ENCODE measurements at places on chromosomes 13 and 19.

- no peak for DNase-seq
Measured at GRCh38 chr13:46160471-46161066, 21.4 kb downstream of the LCP1 start.

GRCh38 chr13:49020940-49021553, 45.3 kb downstream of the FNDC3A start:
- DNase-seq, result no peak

- no peak for DNase-seq
Measured at GRCh38 chr13:106636492-106636891, 68.6 kb upstream of the ARGLU1 start.

DNA sequence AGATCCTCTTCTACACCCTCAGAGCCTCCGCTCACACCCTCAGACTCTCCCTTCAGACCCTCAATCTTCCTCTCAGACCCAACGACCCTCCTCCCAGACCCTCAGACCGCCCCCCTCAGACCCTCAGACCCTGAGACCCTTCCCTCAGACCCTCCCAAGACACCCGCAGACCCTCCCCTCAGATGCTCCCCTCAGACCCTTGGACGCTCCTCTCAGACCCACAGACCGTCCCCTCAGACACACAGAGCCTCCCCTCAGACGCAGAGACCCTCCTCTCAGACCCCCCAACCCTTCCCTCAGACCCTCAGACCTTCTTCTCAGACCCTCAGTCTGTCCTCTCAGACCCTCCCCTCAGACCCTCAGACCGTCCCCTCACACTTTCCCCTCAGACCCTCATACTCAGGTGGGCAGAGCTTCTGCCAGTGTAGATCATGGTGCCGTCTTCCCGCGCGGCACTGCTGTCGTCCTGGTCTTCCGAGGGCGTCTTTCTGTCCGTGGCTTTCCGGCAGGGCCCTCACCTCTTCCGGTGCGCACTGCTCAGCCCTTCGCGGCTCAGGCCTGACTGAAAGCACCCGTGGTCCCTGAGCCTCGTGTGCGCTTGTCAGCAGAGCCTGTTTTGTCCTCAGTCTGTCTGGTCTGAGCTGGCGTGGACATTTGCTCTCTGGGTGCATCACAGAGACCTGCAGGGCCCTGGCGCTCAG, 18.9 kb upstream of the TFDP1 start:
- no peak for DNase-seq

DNA sequence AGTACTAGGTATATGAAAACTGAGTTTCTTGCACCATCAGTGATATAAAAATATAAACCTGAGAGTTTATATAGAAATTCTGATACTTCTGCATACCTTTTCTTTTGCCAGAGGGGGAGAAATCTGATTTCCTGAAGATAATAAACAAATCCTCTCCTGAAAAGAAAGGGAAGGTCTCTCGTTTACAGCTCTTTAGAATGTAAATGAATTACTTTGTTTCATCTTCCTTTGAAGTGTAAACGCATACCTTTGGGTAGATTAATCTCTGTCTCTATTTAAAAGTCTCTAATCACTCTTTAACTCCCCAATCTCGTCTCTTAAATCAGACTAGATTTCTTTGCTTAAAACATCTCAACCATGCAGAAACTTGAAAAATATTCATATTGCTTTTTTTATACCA, 1092.9 kb downstream of the SLITRK5 start:
- DNase-seq, result no peak

GRCh38 chr19:44812142-44812718, 3.3 kb downstream of the BCAM start:
- no peak for DNase-seq

DNA sequence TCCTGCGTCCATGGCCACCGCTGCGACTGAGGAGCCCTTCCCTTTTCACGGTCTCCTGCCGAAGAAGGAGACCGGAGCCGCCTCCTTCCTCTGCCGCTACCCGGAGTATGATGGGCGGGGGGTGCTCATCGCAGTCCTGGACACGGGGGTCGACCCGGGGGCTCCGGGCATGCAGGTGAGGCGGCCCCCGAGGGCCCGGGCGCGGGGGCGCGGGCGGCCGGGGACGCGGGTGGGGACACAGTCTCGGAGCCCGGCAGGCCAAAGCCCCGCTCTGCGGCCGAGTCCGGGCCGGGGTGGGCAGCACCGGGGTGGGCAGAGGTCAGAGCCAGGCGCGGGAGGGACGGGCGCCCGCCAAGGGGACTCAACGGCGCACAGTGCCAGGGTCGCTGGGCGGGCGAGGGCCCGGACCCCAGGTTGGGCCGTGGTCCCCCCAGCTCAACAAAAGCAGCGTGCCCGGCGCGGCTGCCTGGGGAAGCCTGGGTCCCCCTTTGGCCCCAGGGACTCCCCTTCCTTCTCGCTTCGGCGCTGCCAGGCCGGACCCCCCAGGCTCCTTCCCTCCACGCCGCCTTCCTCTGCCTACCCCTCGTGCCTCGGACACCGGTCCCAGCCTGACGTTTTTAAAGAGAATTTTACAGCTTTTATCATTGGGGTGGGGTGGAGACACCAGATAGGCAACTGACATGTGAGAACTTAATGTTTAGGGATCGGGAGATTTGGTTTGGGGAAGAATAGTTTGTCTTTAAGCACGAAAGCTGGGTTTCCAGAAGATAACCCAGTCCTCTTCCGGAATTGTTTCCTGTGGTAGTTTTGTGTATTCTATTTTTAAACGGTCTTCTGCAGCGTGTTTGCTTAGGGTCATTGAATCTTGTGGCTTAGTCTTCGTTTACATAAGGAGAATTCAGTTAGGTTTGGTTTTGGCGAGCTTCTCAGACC, 509 bp downstream of the TPP2 start:
- DNase-seq, result no peak
